ENCODE measurements at places on chromosomes 5 and 9.

- no peak for DNase-seq
These were observed 49.3 kb upstream of the VCAN start for GRCh38 chr5:83422284-83422683.

- DNase-seq = no peak
These were observed at the start of gene LCN1 for GRCh38 chr9:135520916-135521607. Gene LCN1 (plus strand): TSS chr9:135521440. CDS start chr9:135521498, 58 bp downstream.

DNA sequence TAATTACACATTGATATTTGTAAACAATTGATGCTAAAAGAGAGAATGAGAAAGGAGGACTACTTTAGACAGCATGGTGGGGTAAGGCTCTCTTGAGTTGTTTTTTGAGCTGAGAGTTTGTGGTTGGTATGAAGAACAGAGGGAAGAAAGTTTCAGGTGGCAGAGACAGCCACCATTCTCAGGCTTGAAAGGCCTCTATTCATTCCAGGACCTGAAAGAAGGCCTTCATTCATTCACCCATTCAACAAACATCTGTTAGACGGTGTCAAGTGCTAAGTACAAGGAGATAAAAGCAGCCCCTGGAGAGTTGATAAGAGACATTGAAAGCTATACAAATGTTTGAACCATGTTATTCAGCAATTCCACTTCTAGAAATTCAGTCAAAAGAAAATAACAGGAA lies 21.7 kb upstream of the ADAM19 start:
- DNase-seq = no peak

DNA sequence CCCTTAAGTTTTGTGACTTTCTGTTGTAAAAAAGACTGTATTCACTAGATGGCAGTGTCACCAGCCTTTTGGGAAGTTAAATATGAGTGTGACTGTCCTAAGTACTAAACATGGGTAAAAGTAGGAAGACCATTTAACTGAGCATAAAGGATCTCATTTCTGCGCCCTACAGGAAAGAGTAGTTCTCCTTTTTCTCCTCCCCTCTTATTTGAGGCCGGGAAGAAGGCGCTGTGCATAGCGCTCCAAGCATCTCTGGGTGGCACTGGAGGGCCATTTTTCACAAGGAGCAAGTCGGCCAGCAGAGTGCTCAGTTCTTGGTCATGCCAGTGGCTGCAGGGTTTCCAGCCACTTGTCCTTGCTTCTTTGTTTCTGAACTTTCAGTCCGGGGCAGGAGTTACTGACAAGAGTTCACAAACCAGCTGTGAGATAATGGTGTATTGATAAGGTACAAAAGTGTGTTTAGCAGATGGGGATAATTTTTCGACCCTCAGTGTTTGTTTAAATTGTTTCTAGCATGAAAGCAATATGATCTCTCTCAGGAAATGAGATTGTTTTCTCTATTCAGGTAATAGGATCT lies 227.6 kb upstream of the DMRT1 start:
- DNase-seq = peak; percentile 90

DNA sequence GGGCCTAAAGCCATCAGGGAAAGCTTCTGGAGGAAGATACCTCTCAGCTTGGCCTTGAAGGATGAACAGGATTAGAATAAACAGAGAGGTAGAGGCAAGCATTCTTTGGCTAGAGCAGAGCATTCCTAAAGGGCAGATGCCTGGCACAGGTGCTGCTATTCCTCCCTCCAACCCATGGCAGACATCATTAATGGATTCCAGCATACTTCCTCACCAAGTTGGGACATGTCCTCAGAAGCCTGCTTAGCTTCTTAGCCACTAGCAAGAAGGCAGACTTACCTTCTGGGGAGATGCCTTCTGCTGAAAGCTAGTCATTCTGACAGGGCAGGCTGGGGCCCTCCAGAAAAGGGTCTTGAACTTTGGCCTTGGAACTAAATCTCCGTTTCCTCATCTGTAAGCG lies 122.0 kb downstream of the RGS3 start:
- DNase-seq = no peak

DNA sequence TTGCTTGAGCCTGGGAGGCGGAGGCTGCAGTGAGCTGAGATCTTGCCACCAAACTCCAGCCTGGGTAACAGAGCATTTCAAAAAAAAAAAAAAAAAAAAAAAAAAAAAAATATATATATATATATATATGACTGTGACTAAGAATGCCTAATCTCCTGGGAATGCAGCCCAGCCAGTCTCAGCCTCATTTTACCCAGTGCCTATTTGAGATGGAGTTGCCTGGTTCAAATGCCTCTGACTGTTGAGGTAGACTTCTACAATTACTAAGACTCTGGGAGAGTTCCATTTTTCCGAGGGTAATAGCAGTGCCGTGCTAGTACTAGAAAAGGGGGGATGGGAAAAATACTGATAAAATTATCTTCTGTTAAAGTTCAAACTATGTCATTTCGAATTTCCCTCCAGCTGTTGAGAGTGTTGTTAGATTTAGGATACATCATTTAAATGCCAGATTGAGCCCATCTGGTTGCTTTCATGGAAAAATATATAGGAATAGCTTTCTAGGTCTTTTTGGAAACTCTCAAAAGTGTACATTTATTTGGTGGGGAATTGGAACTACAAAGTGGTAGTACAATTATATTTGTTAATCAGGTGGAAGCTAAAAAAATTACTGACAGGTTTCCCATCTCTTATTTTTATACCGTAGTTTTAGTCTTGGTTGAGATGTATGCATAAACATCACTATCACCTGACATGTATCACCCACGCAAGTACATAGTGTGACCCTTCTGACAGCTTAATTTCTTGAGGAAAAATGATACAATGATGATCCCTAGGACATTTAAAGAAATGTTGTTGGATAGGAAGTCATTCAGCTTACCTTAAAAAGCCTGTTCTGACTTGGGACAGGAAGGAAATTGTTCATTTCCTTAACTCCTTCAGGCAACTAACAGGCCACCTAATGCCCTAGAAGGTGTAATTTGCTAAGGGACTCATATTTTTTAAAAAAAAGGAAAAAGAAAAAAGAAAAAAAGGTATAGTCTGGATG lies 214.9 kb downstream of the ADAMTSL1 start:
- no peak for DNase-seq

GRCh38 chr9:134323741-134324358 lies 2.4 kb upstream of the RXRA start:
- no peak for DNase-seq

Data from HL-60 (cell line).